ENCODE measurements at places on chromosomes 1 and 21.

DNA sequence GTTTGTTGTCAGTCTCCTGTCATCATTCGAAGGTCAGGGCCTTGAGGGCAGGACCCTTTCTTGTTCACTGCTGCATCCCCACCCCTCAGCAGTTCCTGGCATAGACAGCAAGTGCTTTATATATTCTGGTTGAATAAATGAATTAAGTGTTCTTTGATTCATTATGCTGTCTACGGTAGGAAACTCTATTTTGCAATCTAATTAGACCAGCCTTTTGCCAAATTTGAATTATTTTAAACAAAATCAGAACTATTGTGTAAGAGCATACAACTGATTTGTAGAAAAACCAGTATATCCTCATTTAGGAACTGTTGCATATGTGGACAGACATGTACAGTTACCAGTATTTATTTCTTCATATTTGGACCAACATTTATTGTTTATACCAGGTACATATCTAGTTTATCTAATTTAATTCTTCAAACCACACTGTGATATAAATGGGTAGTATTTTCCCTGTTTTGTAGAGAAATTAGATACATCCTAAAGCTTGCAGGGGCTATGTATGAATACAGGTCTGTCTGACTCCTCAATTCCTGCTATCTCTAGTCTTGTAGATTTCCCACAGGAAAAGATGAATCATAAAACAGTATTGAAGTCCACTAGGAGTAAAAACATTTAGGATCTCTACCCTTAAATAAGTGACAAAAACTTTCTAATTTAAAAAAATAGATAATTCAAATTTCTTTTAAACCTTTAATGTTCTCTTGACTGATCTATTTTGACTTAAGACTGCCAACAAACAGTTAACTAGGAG lies 10.4 kb downstream of the MGST3 start:
- no peak for DNase-seq

- DNase-seq, result no peak
Observed at GRCh38 chr1:221908573-221908972, 166.7 kb upstream of the DUSP10 start.

DNA sequence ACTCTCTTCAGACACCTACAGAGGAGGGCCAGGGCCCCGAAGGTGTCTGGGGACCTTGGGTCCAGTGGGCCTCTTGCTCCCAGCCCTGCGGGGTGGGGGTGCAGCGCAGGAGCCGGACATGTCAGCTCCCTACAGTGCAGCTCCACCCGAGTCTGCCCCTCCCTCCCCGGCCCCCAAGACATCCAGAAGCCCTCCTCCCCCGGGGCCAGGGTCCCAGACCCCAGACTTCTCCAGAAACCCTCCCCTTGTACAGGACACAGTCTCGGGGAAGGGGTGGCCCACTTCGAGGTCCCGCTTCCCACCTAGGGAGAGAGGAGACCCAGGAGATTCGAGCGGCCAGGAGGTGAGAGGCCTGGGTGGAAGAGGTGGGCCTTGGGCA lies 3.7 kb downstream of the ADAMTSL4 start:
- no peak for DNase-seq

DNA sequence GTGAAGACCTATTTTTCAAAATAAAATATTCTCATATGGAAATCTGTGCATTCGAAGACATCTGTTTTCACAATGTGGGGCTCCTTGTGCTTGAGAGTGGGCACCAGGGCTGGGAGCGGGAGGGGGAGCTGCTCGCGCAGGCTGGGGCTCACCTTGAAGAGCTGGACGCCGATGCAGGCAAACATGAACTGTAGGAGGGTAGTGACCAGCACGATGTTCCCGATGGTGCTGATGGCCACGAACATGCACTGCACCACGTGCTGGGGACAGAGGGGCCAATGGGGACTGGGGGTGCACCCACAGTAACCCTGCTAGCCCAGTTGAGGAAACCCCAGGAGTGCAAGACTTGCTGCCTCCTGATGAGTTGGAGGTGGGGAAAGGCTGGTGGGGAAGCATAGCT lies 42.2 kb upstream of the KIF21B start:
- DNase-seq, result no peak

DNA sequence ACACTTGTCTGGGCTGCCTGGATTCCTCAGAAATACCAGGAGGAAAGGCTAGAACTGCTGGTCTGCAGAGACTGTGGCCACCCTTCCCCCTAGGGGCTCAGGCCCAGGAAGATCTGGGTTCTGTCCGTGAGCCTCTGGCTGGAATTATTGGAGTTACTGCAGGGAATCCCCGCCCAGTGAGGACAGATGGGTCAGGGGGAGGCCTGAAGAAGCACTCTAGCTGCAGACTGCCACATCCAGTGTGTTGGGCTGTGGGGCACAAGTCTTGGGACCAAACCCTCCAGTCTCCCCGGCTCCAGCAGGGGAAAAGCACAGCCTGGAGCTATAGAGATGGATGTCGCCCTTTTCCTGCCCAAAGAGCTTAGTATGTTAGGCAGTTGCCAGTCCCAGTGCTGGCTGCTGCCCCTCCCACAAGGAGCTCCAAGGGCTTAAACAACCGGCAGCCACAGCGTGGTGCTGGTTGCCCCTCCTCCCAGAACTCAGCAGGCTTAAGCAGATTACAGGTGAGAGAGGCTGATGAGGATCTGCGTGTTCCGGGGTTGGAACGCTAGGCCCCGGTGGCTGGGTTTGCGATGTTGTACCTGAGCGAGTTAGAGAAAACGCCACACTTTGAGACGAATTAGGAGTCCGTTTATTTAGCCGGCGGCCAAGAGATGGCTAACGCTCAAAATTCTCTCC lies 255.5 kb upstream of the LRRC7 start:
- no peak for DNase-seq

DNA sequence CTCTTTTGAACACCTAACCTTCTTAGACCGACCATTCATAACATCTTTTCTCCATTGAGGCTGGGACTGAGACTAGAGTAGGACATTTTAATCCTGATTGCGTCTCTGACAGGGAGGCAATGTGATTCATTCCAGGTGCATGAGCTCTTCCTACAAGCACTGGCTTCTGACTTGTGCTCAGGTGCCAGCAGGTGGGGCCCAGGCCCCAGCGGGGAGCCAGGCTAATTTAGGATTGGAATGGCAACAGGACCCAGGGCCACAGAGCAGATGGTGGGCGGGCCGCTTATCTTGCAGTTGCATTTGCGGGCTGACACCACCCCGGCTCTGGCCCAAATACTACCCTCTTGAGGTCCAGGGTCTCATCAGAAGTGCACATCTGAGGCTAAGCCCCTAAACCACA lies 4.1 kb downstream of the GPA33 start:
- no peak for DNase-seq

DNA sequence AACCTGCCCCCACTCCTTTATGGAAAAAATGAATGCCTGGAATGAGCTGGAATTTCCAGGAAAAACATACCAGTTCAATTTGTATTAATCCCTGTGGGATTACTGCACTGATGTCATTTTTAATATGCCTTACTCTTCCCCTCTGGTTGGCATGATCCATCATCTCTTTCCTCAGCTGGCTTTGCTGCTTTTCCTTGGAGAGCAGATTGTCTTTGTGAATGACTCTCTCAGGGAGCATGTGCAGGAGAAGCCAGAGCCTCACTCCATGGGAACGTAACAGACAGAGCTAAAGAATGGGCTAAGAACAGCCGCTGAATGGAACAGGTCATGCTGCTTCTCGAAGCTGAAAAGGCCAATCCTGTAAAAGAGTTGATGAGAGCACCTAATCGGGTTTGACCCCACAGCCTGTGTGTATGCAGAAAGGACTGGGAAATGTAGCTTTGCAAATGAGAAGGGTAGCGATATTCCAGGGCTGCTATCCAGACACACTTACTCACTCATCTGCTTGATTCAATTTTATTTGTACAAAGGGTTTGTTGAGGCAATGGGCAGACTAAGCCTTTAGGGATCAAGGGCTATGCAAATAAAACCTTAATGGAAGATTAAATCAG lies 20.7 kb downstream of the PHC2 start:
- no peak for DNase-seq

GRCh38 chr1:170377896-170378634 lies 153.9 kb upstream of the GORAB start:
- DNase-seq, result no peak

- no peak for DNase-seq
Observed at GRCh38 chr1:20469406-20470076, 16.5 kb downstream of the CAMK2N1 start.

DNA sequence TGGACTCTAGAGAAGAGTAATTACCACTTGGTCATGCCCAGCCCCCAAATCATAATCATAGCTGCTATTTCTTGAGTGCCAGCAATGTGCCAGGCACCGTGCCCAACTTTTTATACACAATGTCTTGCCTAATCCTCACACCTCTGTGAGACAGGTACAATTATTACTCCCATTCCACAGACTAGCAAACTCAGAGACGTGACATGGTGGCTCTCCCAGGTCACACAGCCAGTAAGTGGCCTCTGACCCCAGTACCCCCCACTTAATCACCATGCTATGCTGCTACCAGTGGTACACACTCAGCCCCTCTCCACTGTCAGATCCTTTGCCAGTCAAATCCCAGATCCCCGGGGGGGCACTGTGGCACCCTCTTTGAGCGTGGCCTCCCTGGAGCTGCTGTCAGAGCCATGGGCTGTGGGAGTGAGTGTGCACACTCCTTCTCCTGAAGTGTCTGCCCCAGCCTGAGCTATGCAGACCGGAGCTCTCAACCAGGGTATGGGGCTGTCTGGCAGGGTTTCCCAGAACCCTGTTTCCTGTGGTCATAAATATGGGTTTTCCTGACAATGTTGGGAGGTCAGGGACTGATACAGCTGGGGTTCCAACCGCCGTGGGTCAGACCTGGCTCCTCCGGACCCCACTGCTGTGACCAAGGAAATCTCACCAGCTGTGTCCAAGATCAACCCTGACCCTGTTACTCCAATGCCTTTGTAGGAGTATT lies 51.8 kb downstream of the LACTBL1 start:
- no peak for DNase-seq

DNA sequence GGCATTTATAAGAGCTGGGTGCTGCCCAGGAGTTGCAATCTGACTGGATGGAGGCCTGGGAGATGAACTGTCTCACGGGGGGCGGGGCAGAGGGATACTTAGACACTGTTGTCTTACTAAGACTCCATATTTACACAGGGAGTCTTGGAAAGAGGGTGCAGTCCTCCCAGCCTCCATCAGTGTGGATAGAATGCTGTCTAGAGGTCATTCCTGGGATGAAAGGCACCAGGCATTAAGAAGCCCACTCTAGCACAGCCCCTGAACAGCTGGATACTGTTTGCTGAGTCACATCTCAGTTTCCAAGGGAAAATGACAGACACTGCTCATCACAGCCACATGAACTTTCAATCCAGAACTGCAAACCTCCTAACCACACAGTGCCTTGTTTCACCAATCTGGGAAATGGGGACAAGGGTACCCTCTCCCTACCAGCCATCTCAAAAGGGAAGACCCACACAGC lies 43.3 kb downstream of the SSBP3 start:
- no peak for DNase-seq

DNA sequence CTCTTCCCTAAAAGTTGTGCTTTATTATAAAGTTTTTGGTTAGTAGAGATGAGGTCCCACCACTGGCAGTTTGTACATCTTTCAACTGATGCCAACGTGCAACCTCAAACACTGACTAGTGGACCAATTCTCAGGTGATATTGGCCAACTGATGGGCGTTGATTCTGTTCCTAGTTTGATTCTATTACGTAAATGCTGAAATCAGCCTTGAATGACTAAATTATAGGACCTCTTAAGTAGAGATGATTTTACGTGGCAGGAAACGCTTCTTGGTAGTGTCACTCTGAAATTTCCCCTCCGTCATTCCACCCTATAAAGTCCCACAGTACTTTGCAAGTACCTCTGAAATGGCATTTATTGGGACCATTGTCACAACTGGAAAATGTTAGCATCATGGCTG lies 8.8 kb upstream of the FNDC7 start:
- DNase-seq, result peak; percentile 29

- DNase-seq, result no peak
Observed at GRCh38 chr21:32574946-32575925, 10.1 kb downstream of the TCP10L start.

DNA sequence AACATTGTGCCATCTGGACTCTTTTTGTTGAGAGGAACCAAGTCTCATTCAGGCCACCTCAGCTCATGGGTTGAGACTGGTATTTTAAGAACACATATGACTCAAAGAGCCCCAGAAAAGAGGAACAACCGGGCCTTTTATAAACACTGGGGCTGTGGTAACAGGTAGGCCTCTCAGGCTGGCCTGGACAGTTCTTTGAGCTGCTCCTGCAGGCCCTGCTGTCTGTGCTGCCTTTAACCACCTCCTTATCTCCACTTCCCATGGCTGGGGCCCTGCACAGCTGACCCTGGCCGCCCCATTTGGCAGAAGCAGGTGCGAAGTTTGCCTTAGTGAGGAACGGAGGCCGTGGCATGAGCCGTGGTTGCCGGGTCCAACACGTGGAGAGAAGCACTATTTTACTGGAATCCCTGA lies 163.3 kb downstream of the RHOU start:
- peak; percentile 71 for DNase-seq

All from suppressor macrophage treated with lipopolysaccharide for 4 hours (primary cell).